ENCODE measurements at places on chromosomes 16 and 17.

- DNase-seq = no peak
Observed at GRCh38 chr17:76191896-76192295, 48.4 kb downstream of the RNF157 start.

DNA sequence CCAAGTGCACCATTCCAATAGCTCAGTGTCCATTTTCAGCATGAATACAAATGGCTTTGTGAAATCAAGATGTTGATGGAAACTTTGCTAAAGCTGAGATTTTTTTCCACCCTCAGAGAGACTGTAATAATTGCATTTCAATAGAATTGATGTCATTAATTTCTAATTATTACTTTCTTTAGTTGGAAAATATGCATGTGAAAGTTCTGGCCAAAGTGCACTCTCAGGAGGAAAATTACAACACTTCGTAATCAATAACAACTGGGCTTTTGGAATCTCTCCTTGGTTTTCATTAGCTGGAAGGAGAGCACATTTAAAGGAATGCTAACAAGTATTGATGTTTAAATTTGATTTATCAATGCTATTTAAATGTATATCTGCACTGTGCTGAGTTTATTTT lies 529.5 kb upstream of the CDH8 start:
- DNase-seq = no peak

GRCh38 chr16:24156777-24157176 lies 99.4 kb upstream of the CACNG3 start:
- DNase-seq = no peak

DNA sequence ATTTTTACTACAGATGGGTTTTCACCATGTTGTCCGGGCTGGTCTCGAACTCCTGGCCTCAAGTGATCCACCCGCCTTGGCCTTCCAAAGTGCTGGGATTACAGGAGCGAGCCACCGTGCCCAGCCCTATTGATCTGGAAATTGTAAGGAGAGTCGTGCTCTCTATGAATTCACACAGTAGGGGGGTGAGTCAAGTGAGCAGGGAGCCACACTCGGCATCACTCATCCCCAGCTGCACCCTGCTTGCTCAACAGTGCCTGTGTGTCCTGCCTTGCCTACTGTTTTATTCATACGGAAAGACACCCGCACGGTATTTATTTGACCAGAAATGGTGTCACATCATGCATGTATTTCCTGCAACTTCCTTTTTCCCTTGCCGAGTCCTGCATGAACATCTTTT lies 157.2 kb upstream of the FOXF1 start:
- DNase-seq = no peak

DNA sequence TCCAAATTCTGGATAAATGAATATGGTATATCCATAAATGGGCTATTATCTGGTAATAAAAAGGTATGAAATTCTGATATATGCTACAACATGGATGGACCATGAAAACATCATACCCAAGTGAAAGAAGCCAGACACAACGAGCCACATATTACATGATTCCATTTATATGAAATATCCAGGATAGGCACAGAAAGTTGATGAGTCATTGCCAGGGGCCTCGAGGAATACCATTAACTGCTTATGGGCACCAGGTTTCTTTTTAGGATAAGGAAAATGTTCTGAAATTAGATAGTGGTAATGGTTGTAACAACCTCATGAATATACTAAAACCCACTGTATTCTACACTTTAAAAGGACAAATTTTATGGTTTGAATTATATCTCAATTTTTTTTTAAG lies 123.2 kb downstream of the PITPNC1 start:
- DNase-seq = no peak

GRCh38 chr16:70685061-70685937 lies 554 bp downstream of the MTSS2 start:
- no peak for DNase-seq

GRCh38 chr17:19753661-19754463 lies 5.8 kb upstream of the ALDH3A1 start:
- DNase-seq = no peak

DNA sequence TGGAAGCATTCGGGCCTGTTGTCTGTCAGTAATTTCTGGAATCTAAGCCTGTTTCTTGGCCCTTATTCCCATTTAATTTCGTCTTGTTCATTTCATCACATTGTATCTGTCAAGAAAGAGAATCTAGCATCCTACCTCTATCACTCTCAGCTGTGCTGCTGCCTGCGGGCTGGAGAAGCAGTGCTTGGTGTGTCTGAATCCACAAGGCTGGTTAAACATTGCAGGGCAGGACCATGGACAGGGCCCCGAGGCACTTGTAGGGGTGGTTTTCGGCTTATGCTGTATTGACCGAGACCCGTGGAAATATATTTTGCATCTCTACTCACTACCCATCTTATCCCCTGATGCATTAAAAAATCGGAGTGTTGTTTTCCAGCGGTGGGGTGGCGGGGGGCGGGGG lies 3.1 kb downstream of the RAB11FIP4 start:
- peak; percentile 17 for DNase-seq

GRCh38 chr17:76597156-76598003 lies 11.7 kb upstream of the ST6GALNAC2 start:
- no peak for DNase-seq

DNA sequence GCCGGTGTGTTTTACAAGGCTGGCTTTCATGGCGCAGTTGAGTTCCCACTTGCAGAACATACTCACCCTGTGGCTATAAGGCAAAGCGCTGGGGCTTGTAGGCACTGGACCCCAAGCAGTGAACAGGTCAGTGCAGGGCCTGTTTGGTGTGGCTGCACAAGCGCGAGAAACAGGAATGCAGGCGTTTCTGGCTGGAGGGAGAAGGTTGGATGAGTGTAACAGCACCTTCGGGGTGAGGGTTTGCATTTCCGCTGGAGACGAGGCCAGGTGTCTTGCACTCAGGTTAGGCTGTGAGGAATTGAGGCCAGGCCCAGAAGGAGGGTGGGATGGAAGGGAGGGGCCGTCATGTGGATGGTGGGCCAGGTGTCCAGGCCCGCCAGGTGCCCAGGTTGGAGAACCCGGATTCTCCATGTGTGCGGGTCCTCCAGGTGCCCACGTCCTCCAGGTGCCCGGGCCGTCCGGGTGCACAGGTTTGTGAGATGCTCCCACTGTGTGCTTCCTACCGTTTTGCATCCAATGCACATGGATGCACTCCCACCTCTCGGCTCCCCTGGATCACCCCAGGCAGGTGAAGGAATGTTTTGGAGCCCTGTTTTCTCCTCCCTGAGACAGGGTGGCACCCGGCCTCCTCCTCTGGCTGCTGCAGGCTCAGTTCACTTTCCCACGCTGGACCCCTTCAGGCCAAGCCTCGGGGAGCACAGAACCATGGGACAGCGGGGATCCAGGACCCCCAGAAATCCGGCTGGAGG lies 46.0 kb downstream of the SLC7A5 start:
- DNase-seq = no peak

GRCh38 chr16:15777533-15778203 lies 79.2 kb downstream of the MYH11 start:
- DNase-seq = no peak

- DNase-seq = no peak
Observed at GRCh38 chr16:81586417-81586816, 141.8 kb downstream of the CMIP start.

GRCh38 chr16:29738514-29738913 lies 7.3 kb downstream of the C16orf54 start:
- no peak for DNase-seq

DNA sequence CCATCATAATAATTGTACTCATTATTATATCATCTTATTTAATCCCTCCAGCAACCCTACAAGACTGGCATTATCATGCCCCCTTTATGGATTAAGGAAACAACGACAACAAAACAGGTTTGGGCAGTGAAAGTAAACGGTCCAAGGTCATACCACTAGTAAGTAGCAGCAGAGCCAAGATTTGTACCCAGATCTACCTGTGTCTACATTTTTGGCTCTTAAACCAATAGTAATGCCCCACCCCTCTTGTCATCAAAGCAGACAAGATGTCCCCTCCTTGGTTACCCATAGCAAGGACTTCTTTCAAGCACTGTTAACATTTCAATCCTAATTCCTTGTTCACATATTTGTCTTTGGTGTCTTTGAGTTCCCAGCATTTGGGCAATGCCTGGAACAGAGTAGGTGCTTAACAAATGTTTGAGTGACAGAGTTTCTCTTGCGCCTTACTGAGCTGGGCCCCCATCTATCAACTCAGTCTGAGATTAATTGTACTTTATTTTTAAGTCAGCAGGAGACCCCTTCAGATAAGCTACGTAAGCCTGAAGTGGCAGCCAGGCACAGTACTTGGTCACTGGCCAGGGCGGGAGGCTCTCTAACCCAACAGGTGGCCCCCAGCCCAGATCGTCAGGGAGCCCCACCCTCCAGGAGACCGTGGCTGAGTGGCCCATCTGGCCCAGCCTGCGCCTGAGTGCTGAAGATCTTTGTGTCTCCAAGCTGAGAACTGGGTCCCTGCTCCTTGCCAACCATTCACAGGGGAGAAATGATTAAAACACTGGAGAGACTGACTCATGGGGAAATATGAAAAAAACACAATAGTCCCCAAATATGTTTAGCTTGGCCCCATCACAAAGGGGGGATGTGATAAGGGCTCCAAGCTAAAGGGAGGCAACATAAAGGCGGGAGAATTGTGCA lies 75.8 kb downstream of the AXIN2 start:
- peak; percentile 10 for DNase-seq

DNA sequence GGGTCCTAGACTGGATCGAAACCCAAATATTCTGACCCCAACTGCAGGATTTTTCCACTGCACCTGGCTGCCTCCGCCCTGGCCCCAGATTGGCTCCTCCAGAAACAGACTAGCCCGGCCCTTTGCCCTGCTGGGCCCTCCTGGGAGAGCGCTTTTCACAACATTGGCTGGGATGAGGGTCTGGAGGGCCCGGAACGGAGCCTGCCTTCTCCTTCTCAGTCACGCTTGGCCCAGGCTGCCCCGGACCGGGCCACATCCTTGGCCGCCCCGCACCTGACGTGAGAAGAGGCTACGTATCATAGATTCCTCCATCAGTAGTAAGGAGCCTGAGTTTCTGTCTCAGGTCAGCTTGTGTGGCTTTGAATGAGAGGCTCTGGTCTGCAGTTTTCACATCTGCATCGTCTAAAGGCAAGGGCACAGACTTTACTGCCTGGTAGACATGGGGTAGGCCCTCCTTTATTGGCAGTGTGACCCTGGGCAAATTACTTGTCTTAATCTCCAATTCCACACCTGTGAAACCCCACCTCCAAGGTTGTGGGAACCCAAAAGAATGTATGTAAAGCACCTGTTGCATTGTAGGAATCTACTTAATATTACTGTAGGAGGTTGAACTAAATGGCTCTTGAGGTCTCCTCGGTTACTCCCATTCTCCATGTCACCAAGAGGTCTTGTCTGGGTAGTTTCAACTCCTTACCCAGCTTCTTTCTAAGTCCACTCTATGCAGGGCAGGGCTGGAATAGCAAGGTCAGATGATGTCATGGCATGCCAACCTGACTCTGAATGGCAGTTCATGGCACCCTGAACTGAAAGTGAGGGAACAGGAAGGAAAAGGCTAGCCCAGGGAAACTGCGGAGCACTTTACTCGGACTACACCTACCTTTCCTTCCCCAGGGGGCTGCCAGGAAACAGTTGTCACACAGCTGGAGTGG lies 661 bp downstream of the LRRC3C start:
- DNase-seq = no peak

GRCh38 chr17:10031127-10031526 lies 126.1 kb upstream of the RCVRN start:
- DNase-seq = no peak

- no peak for DNase-seq
Observed at GRCh38 chr16:5058476-5058875, 7.3 kb downstream of the C16orf89 start.

GRCh38 chr16:17590711-17591654 lies 120.2 kb upstream of the XYLT1 start:
- no peak for DNase-seq

DNA sequence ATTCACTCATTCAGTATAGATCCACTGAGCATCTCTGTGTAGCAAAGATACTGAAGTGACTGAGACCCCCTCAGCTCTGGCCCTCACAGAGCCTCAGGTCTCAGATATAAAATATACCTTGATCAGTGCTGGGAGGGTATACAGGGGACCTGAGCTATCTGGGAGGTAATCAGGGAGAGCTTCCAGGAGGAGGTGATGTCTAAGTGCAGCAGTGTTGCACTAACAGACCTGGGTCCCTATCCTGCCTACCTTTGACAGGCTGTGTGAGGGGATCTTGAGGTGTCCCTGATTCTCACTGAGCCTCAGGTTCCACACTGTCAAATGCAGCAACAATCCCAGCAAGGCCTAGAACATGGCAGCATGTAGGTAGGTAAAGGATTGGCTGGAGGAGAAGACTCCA lies 6.5 kb upstream of the ALKBH5 start:
- DNase-seq = no peak

- DNase-seq = no peak
Observed at GRCh38 chr17:82021107-82021899, 1.4 kb downstream of the CENPX start.

GRCh38 chr16:87744750-87745514 lies 20.9 kb downstream of the KLHDC4 start:
- no peak for DNase-seq

DNA sequence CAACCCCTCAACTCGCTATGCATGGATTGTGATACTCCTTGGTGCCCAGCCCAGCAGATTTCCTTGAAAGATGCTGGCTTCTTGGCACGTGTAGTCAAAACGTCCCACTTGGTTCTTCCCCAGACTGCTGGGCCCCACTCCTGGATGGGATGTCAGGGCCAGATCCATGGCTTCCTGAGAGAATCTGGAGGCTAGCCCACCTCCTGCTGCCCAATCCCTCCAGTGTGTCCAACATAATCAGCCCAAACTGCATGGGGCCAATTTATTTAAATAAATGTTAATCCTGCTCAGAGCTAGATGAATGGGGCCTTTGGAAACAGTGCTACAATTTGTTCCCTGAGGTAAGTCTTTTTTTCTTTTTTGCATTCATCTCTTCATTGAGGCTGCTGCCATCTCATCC lies 49.4 kb downstream of the WSB1 start:
- no peak for DNase-seq

DNA sequence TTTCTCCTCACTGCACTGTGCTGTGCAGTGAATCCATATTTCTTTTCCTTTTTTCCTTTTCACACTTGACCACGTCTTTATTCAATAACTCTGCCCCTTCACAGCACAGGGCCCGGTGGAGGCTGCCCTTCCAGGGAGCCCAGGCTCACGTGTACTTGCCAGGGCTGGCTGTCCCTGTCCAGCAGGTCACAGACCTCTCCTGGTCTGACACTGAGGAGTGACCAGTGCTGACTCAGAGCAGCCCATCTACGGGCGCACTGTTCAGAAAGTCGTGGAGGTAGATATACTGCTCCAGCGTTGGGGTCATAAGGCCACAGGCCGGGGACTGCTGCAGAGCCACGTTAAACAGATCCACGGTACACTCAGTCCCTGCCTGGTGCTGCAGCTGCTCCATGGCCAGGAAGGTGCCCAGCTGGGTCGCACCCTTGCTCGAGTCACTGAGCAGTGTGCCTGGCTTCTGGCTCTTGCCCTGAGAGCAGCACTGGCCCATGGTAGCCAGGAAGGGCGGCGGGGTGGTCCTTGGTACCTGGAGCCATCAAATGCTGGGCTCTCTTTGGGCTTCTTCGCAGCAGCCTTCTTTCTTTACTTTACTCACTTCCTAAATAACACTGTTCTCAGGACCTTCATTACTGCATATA lies 531.7 kb downstream of the CDH13 start:
- DNase-seq = no peak
